ENCODE measurements at places on chromosomes 4 and X.
A peak's percentile ranks its signal among the peaks of the same experiment; 100 is the strongest.

GRCh38 chr4:157932936-157933335, 239.9 kb downstream of the GASK1B start:
- no peak for DNase-seq

DNA sequence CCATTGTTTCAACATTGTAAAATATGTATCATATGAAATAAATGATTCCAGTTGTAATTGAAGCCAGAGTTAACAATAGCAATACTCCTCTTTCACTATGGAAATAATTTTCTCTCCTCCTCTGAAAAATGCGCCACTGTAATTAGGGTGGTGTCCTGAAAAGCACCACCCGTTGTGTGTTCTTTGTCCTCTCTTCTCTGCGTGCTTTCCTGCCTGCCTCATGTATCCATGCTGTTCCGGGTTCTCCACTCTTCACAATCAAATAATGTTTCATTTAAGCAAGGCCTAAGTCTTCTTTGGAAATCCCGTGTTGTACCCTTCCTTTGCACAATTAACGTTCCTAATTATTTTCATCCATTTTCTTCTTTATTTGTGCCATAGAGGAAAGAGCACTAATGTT, 293.3 kb downstream of the ADGRL3 start:
- DNase-seq, result no peak

GRCh38 chr4:11467931-11468330, 39.2 kb upstream of the HS3ST1 start:
- DNase-seq, result no peak

DNA sequence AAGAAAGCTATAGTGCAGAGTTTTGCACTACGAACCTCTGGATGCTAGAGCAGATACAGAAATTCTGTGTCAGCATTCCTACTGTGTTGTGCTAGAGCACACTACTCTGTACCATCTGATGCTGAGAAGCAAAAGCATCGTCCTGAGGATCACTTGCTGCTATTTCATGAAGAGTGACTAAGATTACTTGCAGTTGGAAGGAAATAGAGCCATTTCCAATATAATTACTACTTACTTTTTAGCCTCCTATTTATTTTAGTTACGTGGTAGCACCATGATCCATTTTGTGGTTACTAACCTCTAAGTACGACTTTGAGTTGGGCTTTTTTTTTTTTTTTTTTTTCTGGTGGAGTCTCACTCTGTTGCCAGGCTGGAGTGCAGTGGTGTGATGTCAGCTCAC, 226.7 kb downstream of the PALLD start:
- no peak for DNase-seq

DNA sequence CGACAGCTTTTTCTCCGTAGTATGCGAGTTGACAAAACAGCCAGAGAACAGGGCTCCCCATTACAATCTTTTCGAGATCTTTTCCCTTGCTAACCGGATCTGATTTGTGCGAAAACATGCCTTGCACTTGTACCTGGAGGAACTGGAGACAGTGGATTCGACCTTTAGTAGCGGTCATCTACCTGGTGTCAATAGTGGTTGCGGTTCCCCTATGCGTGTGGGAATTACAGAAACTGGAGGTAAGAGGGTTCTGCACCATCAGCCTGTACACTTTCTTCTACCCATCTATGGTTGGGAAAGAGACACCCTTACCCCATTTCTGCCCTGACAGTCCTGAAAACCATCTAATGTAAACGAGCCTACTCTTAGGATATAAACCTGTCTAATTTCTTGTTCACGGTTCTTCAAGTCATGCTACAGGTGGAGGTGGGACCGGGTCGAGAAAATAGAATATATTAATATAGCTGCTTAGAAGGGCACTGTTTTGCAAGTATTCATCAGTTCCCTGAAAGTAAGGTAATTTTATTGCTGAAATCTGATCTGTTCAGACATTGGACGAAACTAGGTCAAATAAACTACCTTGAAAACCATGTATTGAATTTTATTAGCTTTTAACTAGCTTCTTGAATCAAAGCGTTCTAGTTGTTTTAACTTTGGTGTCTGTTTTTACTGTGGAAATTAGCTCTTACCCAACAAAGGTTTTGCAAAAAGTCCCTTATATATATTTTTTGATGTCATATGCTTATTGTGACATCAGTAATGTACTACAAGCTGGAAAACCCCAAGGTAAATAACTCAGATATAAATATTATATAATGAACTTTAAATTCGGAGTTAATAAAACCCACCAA, 869 bp downstream of the TMEM184C start:
- DNase-seq, result peak; percentile 17

DNA sequence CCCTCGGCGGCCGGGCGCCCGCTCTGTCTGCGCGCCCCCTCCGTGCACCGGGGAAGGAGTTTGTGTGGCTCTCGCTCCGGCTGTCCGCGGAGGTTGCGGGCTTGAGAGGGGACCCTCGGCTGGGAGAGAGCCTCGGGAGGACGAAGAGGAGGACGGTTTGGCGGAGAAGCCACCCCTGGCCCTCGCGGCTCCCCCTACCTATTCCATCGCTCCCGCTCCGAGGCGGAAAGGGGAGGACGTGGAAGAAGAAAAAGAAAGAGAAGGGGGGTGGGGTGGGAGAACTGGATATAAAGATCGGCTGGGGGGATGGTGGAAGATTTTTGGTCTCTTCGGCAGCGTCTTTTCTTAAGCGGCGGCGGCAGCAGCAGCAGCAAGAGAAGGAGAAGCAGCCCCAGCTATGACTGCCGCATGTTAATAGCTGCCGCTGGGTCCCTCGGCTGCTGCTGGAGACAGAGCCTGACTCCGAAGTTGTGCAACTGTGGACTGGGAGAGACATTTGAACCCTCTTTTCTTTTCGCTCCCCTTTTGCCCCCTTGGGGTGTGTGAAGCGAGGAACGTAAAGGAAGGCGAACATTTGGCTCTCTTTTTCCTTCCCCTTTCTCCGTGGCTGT, 895 bp downstream of the ADGRL3 start:
- DNase-seq, result no peak

DNA sequence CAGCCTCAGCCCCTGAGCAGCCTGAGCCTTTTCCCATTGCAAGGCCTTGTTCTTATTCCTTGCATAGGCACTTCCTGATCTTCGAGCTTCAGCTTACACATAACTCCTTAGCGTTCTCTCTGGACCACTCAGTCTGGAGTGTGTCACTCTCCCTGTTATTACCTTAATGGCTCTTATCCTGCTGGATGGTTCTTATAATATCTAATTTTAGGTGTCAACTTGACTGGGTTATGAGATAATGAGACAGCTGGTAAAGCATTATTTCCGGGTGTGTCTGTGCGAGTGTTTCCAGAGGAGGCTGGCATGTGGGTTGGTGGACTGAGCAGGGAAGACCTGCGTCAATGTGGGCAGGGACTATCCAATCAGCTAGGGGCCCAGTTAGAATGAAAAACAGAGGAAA, 75.7 kb downstream of the HAUS3 start:
- DNase-seq, result no peak

DNA sequence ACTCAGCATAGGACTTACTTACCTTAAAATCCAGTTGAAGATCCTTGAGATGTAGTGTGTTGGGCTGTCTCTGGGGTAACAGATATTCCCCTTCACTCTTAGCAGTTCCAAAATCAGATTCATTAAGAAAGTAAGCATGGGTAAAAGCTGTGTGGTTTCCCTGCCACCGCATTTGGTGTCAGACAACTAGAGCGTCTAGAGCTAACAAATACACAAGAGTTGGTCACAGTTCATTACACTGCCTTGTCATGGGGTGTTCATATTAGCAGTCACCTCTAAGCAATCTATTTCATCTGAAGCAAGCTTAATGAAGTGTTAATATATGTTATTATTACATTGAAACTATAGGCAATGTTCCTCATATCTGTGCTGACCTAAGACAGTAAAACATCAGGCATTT, 342.8 kb downstream of the PPARGC1A start:
- no peak for DNase-seq

GRCh38 chr4:143564472-143564871, 51.0 kb downstream of the SMARCA5 start:
- DNase-seq, result no peak

DNA sequence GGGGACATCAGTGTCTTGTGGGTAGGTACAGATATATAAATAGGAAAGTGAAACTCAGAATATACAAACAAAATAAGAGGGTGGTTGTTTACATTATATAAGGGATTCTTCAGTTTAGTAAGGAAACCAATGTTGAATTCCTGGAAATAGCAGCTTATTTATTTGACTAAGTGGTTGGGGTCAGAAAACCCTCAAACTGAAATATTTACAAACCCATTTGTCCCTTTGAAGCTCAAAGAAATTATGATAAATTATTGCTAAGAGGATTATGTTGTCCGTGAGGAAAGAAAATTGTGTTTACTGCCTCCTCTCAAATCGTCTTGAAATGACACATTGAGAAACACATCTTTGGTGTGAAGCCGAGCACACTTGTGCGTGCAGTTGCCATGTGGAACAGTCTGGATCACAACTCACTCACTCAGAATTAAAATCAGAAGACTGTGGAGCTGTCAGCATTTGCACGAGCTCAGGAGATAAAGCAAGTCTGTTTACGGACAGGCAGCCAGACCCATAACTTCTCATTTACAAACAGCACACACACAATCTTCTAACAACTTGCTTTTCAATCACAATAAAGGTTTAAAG, 46.8 kb upstream of the SETD7 start:
- no peak for DNase-seq

DNA sequence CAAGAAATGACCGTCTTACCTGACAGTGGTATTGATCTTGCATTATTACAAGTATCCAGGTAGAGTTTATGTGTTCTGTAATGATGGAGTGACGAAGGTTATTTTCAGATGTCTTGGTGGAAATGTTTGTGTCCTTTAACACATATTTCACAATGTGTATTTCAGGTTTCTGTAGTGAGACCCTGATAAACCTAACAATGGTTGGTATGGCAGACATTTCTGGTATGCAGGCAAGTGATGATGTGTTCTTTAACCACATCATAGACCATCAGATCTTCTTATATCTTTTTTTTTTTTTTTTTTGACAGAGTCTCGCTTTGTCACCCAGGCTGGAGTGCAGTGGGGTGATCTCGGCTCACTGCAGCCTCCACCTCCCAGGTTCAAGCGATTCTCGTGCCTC, 14.6 kb upstream of the ATXN3L start:
- no peak for DNase-seq

DNA sequence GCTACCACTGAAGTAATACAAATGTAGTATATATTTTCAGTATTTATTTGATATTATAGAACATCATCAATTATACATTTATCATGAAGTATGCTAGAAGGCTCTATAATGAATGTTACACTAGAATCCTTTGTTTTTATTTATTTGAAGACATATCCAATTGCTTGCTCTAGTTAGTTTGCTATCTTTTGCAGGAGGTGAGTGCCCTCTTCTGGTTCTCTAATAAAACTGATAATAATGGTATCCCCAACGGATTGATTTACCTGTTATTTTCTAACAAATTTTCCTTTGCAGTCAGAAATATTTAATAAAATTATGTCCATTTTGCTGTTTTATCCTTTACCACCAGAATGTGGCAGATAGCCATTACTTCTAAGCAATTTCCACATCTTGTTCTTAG, 274.3 kb upstream of the TACR3 start:
- DNase-seq, result no peak

DNA sequence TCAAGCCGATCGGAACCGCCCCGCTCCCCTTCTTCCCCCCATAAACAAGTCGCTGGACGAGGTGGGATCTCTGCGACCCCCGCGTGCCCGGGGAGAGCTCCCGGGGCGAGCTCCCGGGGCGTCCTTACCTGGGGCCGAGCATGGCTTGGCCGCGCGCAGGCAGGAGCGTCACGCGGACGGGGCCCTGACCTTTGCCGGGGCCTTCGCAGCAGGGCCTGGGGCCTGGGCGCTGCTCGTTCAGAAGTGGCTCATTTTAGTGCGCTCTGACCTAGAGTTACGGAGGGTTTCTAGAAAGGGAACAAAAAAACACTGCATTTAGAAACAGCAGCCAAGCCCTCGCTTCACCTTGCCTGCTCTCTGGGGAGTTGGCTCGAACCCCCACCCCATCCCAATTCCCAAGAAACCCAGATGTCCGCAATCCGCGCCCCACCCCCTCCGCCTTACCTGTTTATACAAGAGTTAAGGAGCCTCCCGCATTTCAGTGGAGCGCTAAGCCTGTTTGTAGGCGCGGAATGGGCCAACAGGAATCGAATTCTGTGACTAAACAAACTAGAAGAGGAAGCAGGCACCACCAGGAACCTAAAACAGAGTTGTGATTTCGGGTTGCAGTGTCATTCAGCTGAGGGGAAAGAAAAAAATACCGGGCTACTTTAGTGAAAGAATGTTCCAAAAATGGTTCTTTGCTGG, 814 bp upstream of the RBM47 start:
- DNase-seq, result peak; percentile 16

DNA sequence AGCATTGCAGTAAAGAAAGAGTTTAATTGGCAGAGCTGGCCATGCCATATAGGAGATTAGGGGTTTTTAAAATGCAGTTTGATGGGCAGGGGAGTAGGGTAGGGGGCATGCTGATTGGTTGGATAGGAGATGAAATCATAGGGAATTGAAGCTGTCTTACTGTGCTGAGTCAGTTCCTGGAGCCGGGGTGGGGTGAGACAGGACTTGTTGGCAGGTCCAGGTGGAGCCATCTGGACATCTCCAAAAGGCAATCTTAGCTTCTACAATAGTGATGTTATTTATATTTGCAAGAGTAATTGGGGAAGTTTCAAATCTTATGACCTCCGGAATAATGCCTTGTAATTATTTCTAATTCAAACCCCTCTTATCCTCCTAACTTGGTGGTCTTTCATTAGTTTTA, 32.4 kb upstream of the PGM2 start:
- no peak for DNase-seq

GRCh38 chrX:106415276-106415895, 196.4 kb upstream of the RADX start:
- peak; percentile 2 for DNase-seq

DNA sequence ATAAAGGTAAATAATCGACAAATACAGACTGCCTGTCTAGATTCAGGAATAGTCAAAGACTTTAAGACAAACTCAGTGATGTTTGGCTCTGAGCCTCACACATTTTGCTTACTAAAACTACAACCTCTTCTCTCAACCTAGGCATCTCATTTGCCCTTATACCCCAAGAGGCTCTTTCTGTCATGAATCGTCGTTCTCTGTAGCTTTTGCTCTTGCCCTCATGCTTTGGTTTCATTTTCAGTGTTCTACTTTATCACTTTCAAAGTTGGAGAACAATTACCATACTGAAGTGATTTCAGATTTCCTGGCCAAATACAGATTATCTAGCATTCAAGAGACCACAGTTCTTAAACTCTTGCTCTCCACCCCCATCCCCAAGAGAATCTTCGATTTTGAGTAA, 114.1 kb upstream of the RAP2C start:
- no peak for DNase-seq

DNA sequence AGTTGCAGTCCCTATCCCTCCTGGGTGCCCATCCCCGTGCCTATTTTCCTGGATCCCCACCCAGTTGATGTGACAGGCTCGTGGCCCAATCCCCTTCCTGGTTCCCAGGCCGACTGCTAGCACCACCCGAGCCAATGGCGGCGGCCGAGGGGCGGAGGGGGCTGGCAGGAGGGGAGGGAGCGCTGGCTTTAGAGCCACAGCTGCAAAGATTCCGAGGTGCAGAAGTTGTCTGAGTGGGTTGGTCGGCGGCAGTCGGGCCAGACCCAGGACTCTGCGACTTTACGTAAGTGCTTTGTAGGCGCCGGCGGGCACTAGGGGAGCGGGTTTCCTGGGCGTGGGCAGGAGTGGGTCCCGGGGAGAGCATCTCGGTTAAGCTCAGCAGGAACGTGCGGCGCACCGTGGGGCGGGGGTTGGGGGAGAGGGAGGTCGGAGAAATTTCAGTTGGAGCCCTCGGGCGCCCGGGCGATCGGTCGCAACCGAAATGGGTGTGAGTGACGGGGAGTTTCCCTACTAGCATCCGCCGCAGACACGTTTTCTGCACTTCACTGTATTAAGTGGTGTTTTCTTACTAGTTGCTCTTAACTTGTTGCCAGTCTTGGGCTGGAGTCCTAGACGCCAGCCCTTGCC, at the start of gene PLS3:
Gene PLS3 (plus strand): TSS at position 197 of the 627 bp plus-strand sequence. CDS start 49,077 bp downstream, outside the sequence.
- no peak for DNase-seq

GRCh38 chr4:93659629-93660028, 168.9 kb upstream of the ATOH1 start:
- no peak for DNase-seq
